ENCODE measurements at places on chromosomes 12 and 14.

DNA sequence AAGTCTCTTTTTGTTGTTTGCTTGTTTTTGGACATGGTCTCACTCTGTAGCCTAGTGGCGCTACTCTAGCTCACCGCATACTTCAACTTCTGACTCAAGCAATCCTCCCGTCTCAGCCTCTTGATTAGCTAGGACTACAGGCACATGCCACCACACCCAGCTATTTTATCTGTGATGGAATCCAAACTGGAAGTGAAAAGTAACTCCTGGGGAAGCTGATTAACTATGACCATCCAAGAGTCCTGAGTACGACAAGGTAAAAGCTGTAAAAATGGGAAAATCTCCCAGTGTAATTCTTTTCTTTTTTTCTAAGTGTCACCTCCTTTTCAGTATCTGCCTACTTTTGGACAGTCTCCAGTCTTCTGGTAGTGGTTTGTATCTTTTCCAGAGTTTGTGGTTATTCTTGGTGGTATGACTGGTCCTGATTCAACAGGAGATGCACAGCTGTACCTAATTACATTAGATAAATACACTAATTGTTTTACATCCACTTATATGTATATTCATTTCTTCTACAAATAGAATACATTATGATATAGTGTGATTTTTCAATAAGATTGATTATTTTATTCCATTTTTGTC is 97.8 kb downstream of the SLC6A15 start:
- no peak for DNase-seq

DNA sequence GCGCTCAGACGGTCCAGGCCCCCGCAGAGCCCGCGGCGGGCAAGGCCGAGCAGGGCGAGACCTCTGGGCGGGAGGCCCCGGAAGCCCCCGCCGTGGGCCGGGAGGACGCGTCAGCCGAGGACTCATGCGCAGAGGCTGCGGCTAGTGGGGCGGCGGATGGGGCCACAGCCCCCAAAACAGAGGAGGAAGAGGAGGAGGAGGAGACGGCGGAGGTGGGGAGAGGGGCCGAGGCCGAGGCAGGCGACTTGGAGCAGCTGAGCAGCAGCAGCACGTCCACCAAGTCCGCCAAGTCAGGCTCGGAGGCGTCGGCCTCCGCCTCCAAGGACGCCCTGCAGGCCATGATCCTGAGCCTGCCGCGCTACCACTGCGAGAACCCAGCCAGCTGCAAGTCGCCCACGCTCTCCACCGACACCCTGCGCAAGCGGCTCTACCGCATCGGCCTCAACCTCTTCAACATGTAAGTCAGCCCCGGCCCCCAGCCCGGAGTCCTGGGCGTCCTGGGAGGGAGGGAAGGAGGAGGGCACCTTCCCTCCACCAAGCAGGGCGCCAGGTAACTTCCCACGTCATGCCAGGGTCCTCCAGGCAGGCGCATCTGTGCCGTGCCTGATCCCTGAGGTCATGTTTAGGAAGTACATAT is 72.4 kb downstream of the IQSEC3 start:
- no peak for DNase-seq

DNA sequence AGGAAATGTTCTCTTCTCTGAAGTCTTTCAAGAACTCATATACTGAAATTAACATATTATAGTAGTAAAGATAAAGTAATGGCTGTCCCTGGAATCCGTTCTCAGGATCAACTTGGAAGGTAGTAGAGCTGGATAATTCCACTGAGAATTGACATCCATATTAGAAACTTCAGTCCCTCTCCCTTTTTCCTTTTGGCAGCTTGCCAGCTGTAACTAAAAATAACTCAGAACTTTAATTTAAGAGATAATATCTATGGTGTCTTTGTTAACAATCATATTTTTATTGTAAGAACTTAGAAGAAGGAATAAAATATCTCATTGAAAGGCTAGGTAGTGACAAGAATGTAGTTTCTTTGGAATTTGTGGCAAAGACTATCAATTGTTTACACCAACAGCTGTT is 61.4 kb upstream of the PLEKHA5 start:
- DNase-seq = no peak

DNA sequence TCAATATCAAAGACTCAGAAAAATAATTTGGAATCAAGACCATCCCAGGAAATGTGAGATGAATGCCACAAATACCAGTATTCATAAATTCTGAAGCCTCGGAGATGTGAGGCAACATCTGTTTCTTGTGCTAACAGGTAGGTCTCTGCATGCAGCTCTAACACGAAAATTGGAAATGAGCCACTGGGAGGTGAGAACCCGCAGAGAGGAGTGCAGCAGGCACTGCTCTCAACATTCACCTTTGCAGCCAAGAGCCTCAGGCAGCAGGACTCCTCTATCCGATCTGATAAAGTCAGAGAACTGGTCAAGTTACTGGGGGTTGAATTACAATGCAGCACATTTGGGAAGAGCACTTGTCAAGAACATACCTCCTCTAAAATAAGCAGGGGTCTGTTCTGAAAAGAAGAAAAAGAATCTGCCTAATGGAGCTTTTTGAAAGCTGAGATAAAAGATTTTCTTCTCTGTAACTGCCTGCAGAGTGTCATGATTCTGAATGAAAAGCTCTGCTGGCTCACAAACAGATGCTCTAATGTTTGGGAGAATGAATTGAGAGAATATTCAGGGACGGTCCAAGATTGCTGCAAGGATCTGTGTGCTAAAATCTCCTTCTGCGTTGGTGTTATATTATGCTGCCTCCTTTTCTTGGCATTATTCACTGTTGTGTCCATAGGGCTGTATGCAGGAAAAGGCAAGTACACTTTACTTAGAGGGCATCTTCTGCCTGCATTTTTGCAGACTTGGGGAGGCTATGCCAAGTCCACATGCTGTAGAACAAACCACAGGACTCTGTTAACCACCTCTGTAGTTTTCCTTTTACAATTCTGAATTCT is 209.6 kb upstream of the KRR1 start:
- DNase-seq = peak; percentile 84

DNA sequence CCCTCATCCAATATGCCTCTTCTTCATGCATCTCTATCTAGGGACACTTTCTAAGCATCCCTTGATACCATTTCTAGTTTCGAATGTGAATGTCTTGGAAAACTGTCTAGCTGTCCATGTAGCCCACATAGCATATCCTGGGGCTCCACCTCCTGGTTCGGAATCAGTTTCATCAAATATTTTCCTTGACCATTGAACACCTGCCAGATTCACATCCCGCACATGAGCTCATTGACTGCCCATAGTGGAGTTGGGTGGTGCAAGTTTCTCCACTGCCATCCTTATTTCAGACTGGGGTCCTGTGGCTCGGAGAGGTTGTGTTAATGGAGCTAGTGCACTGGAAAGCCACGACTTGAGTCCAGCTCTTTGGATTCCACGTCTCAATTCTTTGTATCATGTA is 58.6 kb upstream of the TMEM263 start:
- no peak for DNase-seq

- no peak for DNase-seq
Observed at GRCh38 chr14:68418174-68419118, 374.4 kb downstream of the ZFP36L1 start.

- DNase-seq = no peak
Observed at GRCh38 chr14:33480887-33481184, 470.0 kb downstream of the EGLN3 start.

- DNase-seq = no peak
Observed at GRCh38 chr12:67784831-67785230, 136.3 kb downstream of the DYRK2 start.

DNA sequence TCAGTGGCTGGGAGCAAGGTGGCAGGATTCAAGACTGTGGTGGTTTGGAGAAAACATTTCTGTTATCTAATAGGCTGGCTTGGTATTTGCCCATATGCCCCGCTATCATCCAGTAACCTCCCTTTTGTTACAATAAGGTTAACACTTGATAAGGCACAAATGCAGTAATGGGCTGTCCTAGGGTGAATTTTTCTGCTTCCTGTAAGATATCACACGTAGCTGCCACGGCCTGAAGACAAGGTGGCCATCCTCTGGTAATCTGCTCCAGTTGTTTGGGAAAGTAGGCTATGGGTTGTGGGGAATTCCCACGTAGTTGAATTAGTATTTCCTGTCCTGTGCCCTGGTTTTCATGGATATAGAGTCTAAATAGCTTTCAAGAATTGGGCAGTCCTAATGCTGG is 23.1 kb downstream of the ANG start:
- no peak for DNase-seq

DNA sequence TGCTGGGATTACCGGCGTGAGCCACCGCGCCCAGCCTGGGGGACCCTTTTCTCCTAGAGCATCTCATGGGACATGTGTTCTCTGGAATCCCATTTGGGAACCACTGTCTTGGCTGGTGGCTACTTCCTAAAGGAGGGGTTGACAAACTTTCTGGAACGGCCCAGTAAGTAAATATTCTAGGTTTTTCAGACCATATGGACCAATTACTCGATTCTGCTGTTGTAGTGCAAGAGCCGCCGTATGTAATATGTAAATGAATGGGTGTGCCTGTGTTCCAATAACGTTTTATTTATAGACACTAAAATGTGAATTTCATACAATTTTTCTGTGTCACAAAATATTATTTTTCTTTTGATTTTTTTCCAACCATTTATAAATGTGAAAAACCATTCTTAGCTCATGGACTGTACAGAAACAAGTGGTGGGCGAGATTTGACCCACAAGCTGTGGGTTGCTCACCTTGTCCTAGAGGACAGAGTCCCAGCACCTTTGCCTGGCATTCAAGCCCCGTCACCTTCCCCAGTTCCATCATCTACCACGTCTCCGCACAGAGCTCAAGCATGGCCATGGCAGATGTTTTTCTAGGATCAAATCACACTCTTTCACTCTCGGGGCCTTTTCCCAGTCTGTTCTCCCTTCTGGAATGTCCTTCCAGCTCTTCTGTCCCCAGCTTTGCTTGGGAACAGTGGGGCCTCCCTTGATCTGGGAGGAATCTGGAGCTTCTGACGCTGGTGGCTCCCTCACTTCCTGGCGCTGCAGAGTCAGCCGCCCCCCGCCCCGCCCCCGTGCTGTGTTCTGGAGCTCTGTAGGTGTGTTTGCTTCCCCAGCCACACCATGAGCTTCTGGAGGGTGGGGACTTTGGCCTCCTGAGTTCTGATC is 17.9 kb upstream of the RCOR1 start:
- peak; percentile 19 for DNase-seq

GRCh38 chr12:12527820-12528296 is 34.8 kb downstream of the DUSP16 start:
- no peak for DNase-seq

DNA sequence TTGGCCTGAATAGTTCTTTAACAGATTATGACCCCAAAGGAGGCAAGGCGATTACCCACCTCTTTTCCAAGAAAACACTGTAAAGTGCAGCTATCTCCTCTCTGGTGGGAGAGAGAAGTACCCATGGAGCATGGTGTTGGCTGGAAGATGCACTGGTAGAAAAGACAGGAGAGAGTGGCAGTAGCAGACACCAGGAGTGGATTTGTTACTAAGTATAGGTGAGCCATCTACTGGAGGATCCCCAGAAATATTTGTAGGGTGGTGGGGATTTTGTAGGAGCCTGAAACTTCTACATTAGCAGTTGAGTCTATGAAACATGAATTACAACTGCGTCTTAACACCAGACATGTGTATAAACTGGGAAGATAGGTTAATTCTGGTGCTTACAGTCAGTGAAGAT is 148.0 kb downstream of the SLC38A4 start:
- peak; percentile 26 for DNase-seq

DNA sequence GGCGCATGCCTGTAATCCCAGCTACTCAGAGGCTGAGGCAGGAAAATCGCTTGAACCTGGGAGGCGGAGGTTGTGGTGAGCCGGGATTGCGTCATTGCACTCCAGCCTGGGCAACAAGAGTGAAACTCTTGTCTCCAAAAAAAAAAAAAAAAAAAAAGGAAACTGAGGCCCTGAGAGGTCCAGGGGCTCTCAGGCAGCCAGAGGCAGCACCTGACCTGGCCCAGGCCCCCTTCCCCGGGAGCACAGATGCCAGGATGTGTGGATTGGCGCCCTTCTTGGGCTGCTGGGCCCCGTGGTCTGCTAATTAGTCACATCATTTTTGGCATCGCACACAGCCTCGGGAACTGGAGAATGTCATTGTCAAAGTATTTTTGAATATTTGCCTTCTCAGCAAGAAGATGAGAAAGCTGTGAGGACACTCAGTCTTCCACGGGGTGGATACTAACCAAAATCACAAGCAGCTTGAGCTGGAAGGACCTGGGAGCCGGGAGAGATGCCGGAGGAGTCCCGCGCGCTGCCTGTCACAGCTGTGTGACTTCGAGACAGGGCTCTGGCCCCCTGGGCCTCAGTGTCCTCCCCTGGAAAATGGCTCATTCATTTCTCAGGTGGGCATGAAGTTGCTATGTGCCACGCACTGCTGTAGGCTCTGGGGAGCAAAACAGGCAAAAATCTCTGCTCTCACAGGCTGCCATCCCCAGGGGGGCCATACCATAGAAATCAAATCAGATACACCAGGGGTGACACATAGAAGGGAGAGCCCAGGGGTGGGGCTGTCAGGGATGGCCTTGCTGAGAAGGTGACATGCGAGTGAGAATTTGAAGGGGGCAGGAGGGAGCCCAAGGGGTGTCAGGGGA is 12.5 kb upstream of the RCOR1 start:
- no peak for DNase-seq

- DNase-seq = peak; percentile 85
Observed at GRCh38 chr14:101707068-101707842, 54.3 kb upstream of the PPP2R5C start.

DNA sequence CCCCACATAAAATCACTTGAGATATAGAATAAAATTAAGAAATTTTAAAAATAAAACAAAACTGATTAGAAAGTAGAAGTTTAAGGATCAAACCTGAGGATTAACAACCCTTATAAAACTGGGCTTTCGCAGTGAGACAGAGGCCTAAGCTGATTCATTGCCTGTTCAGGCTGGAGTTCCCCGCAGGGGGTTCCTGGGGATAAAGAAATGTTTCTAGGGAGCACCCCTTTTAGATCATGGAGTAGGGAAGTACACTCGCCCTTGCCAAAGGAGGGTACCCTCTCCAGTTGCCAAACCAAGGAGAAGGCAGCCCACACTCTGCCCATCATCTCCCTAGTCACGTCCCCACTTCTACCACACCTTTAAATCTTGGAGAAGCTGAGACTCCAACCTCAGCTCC is 6.8 kb downstream of the GLIPR1 start:
- DNase-seq = no peak

- DNase-seq = no peak
Observed at GRCh38 chr14:42504433-42504832, 897.8 kb downstream of the LRFN5 start.

GRCh38 chr14:55359307-55359706 is 52.3 kb downstream of the ATG14 start:
- DNase-seq = no peak

GRCh38 chr12:51702587-51702986 is 111.6 kb downstream of the SCN8A start:
- no peak for DNase-seq

- no peak for DNase-seq
Observed at GRCh38 chr12:81216739-81217138, 138.9 kb downstream of the ACSS3 start.

DNA sequence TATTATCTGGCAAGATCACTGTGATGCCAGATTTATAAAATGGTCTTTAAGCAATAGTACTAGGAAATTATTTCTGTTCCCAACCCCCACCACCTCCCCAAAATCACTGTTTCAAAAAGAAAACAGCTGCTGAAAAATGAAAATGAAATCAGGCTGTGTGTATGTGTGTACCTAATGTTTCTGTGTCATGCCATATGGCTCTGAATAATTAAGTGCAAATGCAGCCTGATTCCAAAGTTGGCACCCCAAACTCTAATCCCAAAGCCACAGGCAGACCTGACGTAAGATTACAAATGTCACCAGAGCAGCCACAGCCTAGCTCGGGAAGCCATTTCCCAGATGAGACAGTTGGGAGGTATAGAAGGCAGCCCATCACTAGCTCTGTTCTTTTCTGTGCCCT is 175.5 kb downstream of the MED13L start:
- peak; percentile 91 for DNase-seq
